A673 (cell line): ENCODE measurements at places on chromosomes 3 and 15.

DNA sequence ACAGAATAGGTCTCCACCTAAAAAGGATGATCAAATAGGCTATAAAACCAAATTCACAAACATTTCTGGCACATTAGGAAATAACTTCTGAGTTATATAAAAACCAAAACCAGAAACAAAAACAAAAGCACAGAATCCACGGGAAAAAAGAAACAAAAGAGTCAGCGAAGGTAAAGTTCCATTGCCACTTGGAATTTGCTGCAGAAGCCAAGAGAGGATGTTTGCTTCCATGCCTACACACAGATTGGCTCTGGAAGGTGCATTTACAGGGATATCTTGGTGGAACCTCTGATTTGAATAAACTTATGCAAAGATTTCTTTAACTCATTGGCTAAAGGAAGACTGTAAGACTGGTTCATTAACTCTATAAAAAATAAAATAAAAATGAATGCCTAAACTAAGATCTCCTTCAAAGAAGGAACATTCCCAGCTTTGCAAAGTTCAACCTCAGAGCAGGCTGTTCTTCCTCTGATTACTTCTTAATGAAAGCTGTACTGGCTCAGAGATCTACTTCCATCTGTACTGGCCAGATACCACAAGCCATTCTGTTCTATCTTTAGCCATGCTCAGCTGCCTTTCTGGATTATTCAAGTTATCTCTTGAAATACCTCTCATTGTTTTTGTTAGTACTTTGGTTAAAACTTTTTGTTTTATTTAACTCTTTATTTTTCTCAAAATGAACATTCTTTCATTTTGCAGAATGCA, 537.5 kb upstream of the CCDC54 start:
- no peak for DNase-seq

DNA sequence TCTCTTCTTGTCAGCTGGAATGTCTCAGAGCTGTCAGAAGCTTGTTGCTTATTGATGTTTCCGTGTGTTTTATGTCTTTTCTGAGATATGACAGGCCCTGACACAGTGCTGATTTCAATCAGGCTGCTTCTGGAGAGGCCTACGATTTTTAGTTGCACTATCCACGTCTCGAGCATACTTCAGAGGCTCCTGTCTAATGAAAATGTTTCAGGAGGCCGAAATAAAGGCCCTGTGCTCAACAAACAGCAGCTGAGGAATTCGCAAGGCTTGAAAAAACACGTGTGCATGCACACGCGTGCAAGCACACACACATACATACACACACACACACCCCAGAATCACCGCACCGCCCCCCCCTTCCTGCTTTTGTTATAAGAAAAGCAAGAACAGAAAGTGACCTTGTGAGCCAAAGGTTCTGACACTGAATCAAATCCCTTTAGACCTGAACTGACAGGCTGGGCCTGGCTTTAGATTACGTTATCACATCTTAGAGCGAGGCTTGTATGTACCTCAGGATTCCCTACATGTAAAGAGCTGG, 296.6 kb downstream of the NR2F2 start:
- DNase-seq, result peak; percentile 11

GRCh38 chr3:143291836-143292447, 172.4 kb downstream of the CHST2 start:
- DNase-seq, result no peak

- DNase-seq, result peak; percentile 76
Observed at GRCh38 chr3:191328962-191329653, at the start of gene CCDC50. Gene CCDC50, plus strand, starts transcription at chr3:191329394. Its CDS starts 281 bp downstream, at chr3:191329675.

GRCh38 chr3:127084401-127084990, 101.6 kb downstream of the PLXNA1 start:
- DNase-seq, result no peak

- no peak for DNase-seq
Observed at GRCh38 chr3:38757721-38758120, 58.3 kb downstream of the SCN10A start.

DNA sequence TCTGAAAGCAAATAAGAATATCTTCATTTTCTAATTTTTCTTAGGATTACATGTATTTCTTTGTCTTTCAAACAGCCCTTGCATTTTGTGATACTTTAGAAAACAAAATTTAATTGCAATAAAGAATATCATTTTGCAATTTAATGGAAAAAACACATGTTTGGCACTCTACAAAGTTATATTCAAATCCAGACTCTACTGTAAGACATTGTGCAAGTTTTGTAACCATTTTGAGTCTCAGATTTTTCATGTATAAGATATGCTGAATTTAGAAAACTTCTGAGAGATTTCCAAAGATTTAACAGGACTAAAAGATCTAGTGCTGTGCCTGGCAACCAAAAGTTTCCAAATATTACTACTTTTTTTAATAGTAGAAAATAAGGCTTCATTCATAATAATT, 187.1 kb upstream of the AGTR1 start:
- no peak for DNase-seq

DNA sequence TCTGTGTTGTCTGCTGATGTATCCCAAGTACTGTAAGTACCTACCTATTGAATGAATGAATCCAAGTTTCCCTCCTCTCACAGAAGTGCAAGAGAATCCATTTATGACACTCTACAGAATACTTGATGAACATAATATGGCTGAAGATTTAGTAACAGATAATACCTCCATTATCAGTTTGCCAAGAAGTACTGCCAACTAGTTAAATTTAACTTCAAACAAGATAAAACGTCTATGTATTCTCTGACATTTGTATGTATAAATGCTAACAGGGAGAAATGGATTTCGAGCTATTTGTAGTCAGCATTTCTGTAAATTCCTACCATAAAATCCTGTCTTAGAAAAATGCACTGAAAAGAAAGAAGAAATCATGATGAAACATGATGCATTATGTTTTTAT, 217.6 kb downstream of the STT3B start:
- no peak for DNase-seq

DNA sequence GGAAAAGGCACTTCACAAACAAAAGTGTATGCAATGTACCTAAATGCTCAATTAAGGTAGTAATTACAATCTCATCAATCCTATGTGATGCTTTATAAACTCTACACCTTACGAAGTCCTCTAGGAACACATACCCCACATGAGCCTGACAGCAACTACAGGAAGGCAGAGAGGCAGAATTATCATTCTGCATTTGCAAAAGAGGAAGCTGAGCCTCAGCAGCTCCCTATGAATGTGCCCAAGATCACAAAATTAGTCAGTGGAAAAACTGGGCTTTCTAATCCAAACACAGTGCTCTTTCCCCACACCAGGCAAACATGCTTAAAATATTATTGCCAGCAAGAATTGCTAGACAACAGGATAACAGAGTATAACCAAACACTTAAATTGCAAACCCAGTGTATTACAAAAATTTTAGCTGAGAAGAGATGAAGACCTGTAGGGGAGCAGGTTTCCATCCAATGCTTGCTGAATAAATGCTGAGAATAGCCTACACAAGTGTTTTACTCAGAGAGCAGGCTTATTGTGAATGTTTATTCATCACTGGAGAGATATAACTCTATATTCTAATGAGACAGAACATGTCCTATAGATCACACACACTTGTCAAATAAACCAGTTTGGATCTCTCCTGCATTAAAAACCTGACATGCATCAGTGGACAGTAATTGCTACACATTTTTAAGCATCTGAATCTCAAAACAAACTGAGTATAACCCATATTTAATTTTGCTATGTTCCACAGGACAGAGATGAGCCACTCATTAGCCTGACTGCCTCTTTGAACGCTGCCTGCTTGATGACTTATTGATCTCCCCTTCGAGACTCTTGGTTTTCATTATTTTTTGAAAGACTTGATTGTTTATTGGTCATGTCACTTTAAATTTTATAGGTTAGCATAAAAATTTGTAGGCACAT, 62.2 kb downstream of the PLCH1 start:
- DNase-seq, result no peak
